Naive thymus-derived CD8-positive, alpha-beta T cell (primary cell): ENCODE measurements at places on chromosomes 13 and 19. TPM values are rescaled to one million over a fixed set of nuclear protein-coding genes. Genes with fewer than 3 reads are reported as not detected.

The SBNO2 gene
- total RNA-seq = 82.4 TPM

The ZNF560 gene
- total RNA-seq = not detected

The MUC16 gene
- not detected for total RNA-seq

The TSSK6 gene
- total RNA-seq = 9.3 TPM

The ERICH4 gene
- total RNA-seq = not detected

- DNase-seq = no peak
- peak overlapping the region; percentile 4 for H3K4me3 ChIP-seq
- peaks cover 60% of the 10 kb centered on the region for H3K4me1 ChIP-seq
- no peaks in the 10 kb centered on the region for H3K27me3 ChIP-seq
- peaks cover 12% of the 10 kb centered on the region for H3K36me3 ChIP-seq
Measured at GRCh38 chr19:1945899-1946298, 4.9 kb downstream of the CSNK1G2 start.

DNA sequence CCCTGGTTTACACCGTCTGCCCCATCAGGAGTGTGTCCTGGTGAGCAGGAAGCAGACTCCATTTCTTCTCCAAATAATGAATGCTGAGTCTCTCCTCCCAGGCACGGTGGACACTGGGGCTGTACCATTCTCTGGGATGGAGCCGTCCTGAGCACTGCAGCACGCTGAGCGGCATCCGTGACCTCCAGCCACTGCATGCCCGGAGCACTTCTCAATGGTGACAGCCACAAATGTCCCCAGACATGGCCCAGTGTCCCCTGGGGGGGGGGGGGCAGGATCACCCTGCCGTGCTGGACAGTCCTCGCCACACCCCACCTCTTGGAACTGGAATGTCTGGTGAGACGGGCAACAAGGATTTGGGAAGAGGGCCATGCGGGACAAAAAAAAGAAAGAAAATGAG, 37.4 kb downstream of the GNG7 start:
- H3K36me3 ChIP-seq = no peaks in the 10 kb centered on the region
- no peaks in the 10 kb centered on the region for H3K27me3 ChIP-seq
- no peaks in the 10 kb centered on the region for H3K4me1 ChIP-seq
- H3K27ac ChIP-seq = no peak overlapping the region
- H3K4me3 ChIP-seq = no peak overlapping the region
- DNase-seq = no peak
